ENCODE measurements at places on chromosomes 3 and 15.

GRCh38 chr15:36782681-36783080 is 203.3 kb downstream of the CDIN1 start:
- DNase-seq = no peak

DNA sequence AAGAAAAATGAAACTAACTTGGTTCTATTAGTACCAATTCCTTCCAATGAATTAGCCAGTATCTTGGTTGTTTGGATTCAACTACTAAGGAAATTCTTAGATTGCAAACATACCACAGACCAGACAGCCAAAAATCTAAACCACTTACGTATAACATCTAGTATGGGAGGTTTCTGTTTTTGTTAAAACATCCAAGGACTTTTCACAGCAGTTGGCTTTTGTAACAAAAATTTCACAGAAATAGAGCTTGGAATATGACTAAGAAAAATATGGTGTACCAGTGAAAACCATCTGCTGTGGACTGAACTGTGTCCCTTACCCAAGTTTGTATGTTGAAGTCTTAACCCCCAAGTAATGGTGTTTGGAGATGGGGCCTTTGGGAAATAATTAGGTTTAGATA is 199.2 kb downstream of the OTOL1 start:
- DNase-seq = no peak

DNA sequence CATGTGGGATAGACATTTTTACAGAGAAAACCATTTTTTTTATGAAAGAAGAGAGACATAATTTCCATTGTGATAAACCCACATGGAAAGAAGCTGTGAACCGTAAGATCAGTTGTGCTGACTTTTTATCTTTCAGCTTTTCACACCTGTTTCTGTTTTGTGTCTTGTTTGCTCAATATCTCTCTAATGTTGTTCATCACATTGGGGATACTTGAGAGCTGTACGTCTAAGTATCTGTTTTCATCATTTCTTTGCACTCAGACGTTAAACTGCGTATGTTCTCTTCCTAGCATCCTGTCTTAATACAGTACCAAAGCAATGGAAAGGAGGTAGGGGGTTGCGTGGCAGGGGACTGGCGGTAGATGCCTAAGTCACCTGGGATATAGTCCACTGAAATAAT is 449.0 kb downstream of the NAALADL2 start:
- no peak for DNase-seq

DNA sequence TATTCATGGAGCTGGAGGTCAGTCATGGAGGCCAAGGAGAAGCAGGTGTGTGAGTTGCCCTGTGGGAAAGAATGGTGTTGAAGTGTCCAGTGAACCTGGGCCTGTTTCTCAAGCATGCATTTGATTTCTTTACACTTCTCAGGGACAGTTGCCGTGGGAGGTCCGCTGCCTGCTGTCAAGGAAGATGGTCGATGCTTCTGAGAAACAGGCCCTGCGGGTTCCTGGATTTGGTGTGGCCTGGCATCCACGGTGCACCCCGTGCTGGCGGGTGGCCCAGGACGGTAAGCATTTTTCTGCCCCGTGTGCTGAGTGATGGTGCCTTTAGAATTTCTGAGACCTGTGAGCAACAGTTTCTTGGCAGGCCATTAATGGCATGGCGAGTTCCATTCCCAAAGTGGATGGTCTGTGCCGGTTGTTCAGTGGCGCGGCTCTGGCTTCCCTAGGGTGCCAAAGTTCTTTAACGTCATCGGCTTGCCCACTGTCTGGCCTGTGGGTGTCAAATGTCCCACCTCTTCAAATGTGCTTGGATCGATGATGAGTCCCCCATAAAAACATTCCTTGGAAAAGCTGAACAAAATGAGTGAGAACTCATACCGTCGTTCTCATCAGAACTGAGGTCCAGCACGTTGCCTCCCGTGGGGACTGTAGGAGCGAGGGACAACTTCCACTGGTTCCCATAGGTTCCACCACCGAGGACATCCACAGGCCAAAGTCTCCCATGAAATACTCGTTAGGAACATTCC is 107.2 kb downstream of the SNRPN start:
- DNase-seq = no peak

- DNase-seq = no peak
Observed at GRCh38 chr3:142853270-142854168, 35.4 kb downstream of the PCOLCE2 start.

DNA sequence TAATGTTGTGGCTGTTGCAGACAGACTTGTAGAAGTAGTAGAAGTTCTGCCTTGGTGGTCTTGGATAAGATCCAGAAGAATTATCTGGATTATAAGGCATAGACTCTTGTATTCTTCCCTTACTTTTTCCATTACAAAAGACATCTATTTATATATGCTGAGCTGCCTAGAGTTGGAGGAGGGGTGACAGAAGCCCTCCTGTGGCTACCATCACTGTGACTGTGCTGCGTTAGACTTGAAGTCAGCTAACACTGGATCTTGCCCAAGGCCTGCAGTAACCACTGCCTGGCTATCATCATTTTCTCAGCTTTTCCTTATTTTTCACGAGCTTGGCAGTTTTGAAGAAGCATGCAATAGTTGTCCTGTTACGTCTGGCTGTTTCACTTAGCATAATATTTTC is 684.8 kb upstream of the BCHE start:
- DNase-seq = no peak

GRCh38 chr3:156689608-156690007 is 15.2 kb downstream of the TIPARP start:
- no peak for DNase-seq

GRCh38 chr3:57983734-57984518 is 24.3 kb upstream of the FLNB start:
- DNase-seq = peak; percentile 49

DNA sequence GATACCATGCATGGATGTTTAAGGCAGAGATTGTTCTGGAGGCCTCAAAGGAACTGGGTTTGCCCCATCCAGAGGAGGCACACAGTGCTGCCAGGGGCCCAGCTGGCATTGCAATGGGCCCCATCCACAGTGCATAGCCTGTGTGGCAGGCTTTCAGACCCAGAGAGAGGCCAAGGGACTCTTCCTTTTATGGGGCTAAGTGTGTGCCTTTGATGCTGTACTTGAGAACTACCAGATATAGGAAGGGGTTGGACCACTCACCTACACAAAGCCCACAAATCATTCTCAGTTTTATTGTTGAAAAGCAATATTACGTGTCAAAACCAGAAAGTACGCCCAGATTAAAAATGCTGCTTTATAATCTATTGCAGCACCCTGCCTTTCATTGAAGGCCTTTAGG is 134.9 kb downstream of the EPHB1 start:
- no peak for DNase-seq

- DNase-seq = no peak
Observed at GRCh38 chr3:106172780-106173179, 304.0 kb upstream of the CBLB start.

- DNase-seq = no peak
Observed at GRCh38 chr15:41562244-41562643, 3.2 kb downstream of the TYRO3 start.

GRCh38 chr3:45473841-45474240 is 85.5 kb downstream of the LARS2 start:
- DNase-seq = no peak

GRCh38 chr3:112360561-112360960 is 27.6 kb downstream of the CD200 start:
- DNase-seq = no peak

DNA sequence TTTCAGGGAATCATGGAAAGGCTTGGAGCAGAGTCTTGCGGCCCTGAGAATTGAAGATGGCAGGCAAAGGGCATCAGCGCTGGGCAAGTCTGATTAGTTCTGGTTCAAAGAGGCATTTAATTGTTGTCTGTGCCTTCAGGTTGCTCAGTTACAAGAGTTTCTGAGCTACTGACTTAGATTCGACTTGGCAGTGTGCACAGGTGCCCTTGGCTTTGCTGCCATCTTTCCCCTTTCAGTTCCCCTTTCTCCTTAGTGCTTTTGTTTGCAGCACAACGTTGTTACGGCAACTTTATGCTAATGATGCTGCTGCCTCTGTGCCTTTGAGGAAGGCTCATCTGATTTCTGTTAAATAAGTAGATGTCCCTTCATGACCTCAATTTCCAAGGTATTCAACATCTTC is 12.5 kb downstream of the P2RY14 start:
- no peak for DNase-seq

GRCh38 chr3:39096775-39097174 is 10.7 kb downstream of the GORASP1 start:
- DNase-seq = no peak
